T-helper 2 cell treated with Interferon-gamma antibody and Interleukin-4, amounts not matched to agents 5 μg/mL and 100 μg/mL, for 36 hours (primary cell): ENCODE measurements at places on chromosomes 16 and 17.

- H3K27ac ChIP-seq, result no peak overlapping the region
- no peak for DNase-seq
- no peaks in the 10 kb centered on the region for H3K36me3 ChIP-seq
- H3K4me3 ChIP-seq, result no peak overlapping the region
- no peaks in the 10 kb centered on the region for H3K4me1 ChIP-seq
Measured at GRCh38 chr17:34703533-34703932, 124.2 kb downstream of the TMEM132E start.

DNA sequence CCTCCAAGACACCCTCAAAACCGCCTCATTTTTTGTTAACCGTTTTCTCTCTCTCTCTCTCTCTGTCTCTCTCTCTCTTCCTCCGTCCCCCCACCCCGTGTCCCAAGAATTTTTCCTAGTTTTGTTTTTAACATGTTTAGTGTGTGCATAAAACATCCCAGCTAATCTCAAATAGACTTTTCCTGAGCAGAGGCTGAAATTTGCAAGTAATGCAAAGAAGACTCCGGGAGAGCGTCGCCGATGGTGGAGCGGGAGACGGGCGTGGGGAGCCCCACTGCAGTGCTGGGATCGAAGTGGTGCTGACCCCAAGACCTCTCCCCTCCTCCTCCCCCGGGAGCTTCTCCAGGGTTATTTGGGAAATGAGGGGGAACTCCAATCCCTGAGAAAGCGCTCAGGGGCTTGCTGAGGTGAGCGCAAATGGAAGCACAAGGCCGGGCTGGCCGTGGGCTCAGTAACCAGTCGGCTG is 4.7 kb upstream of the DLX4 start:
- peaks cover 20% of the 10 kb centered on the region for H3K4me1 ChIP-seq
- H3K4me3 ChIP-seq, result peak overlapping the region; percentile 28
- H3K36me3 ChIP-seq, result peaks cover 2% of the 10 kb centered on the region
- peaks cover 78% of the 10 kb centered on the region for H3K27me3 ChIP-seq
- DNase-seq, result no peak

DNA sequence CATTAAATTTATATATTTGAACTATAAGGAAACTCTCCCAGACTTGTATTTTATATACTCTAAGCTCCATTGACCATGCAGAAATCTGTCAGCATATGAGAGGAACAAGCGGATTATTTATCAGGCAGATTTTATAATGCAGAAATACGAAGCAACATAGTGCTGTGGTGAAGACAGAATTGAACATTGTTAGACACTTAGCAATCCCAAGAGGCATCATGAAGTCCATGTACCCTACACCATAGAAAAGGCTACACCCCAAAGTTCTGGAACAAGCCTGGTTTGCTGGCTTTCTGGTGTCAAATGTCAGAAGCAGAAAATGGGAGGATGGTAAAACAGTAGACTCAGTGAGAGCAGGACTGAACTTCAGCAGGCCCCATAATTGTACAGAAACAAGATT is 241.1 kb downstream of the PRKCA start:
- H3K4me3 ChIP-seq, result no peak overlapping the region
- peaks cover 18% of the 10 kb centered on the region for H3K36me3 ChIP-seq
- DNase-seq, result no peak
- H3K27me3 ChIP-seq, result no peaks in the 10 kb centered on the region
- peaks cover 54% of the 10 kb centered on the region for H3K4me1 ChIP-seq

GRCh38 chr17:67411397-67411796 is 34.3 kb downstream of the PITPNC1 start:
- no peaks in the 10 kb centered on the region for H3K36me3 ChIP-seq
- no peaks in the 10 kb centered on the region for H3K27me3 ChIP-seq
- H3K4me3 ChIP-seq, result no peak overlapping the region
- H3K4me1 ChIP-seq, result peaks cover 2% of the 10 kb centered on the region

DNA sequence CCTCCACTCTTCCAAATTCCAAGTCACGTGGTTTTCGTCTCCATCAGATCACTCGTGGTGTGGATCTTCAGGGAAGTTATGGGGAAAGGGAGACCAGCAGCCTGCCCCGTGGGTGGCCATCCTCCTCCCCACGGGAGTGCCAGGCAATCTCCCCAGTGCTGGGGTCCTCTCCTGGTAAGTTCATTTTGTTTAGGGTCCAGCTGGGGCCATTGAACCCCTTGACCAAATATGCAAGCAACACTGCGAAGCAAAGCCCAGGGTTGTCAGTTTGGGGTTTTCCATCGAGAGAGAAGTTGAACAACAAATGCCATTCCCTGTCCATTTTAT is 4.1 kb upstream of the LCMT1 start:
- peaks cover 2% of the 10 kb centered on the region for H3K36me3 ChIP-seq
- peak overlapping the region; percentile 96 for H3K4me3 ChIP-seq
- H3K27me3 ChIP-seq, result no peaks in the 10 kb centered on the region
- DNase-seq, result no peak

DNA sequence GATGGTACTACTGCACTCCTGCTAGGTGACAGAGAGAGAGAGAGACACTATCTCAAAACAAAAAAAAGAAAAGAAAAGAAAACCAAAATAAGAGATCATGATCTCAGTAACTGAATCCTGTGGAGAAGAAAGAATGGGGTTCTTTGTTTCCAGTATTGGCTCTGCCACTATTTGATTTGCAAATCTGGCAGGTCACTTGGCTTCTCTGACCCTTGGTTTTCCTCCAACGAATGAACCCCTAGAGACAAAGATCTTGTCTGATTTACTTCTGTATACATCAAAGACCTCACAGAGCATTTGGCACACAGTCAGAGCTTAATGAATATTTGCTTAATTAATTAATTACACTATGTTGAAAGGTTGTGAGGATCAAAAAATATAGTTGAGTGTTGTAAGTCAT is 47.9 kb upstream of the NLK start:
- H3K27me3 ChIP-seq, result peaks cover 17% of the 10 kb centered on the region
- H3K36me3 ChIP-seq, result no peaks in the 10 kb centered on the region
- H3K4me1 ChIP-seq, result no peaks in the 10 kb centered on the region
- H3K4me3 ChIP-seq, result no peak overlapping the region

- DNase-seq, result no peak
- H3K4me1 ChIP-seq, result peaks cover 2% of the 10 kb centered on the region
- no peaks in the 10 kb centered on the region for H3K36me3 ChIP-seq
- no peak overlapping the region for H3K27ac ChIP-seq
- H3K4me3 ChIP-seq, result no peak overlapping the region
- no peaks in the 10 kb centered on the region for H3K27me3 ChIP-seq
Measured at GRCh38 chr16:85371948-85372347, 241.2 kb upstream of the GSE1 start.

- no peaks in the 10 kb centered on the region for H3K27me3 ChIP-seq
- H3K4me3 ChIP-seq, result no peak overlapping the region
- no peak for DNase-seq
- H3K4me1 ChIP-seq, result peaks cover 49% of the 10 kb centered on the region
Measured at GRCh38 chr17:57264776-57265175, 8.5 kb downstream of the MSI2 start.

DNA sequence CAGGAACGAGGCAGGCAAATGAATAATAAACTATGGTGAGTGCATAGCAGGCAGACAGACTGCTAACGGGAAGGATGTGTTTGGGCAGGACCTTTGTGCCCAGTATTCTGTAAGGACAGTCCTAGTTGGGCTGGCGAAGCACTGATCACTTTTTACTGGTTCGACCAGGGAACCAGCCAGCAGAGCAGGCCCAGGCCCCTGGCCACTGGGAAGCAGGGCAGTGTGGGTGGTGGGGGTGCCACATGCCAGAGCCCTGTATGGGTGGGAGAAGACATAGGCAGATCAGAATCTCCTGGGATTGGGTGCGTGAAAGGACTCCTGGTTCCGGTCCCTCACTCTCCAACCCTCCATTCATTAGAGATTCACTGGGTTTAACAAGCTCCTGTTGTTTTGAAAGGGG is 4.0 kb upstream of the VAMP2 start:
- H3K36me3 ChIP-seq, result peaks cover 4% of the 10 kb centered on the region
- no peak overlapping the region for H3K27ac ChIP-seq
- no peak for DNase-seq
- H3K4me3 ChIP-seq, result no peak overlapping the region

GRCh38 chr17:69606142-69606800 is 191.8 kb downstream of the MAP2K6 start:
- H3K27me3 ChIP-seq, result no peaks in the 10 kb centered on the region
- H3K36me3 ChIP-seq, result peaks cover 3% of the 10 kb centered on the region
- H3K4me1 ChIP-seq, result peaks cover 41% of the 10 kb centered on the region
- H3K4me3 ChIP-seq, result no peak overlapping the region
- no peak overlapping the region for H3K27ac ChIP-seq

DNA sequence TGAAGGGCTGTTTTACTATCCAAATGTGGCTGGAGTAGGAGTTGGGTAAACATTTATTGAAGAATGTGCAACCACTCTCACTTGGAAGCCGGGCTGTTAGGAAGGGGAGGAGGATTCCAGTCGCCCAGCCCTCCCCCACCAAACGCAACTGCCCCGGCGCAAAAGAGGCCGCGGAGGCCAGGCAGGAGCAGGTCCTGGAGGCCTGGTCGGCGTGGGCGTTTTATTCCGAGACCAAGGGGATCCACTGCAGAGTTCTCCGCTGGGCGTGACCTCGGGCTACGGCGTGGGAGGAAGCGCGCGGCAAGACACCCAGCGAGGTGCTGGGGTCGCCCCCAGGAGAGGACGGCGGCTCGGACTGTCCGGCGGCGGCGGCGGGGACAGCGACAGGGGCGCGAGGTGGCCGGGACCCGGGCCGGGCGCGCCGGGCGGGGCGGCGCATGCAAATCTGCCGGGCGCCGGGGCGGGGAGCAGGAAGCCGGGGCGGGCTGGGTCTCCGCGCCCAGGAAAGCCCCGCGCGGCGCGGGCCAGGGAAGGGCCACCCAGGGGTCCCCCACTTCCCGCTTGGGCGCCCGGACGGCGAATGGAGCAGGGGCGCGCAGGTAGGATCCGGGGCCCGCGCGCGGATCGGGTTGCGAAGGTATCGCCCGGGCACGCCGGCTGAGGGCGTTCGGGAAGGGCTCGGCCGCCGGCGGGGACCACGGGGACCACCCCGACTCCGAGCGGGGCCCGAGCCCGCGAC is at the start of gene IL4R:
TSS of gene IL4R (plus strand) at position 553 of the 739 bp plus-strand sequence. CDS start 26,230 bp downstream, outside the sequence.
- H3K4me1 ChIP-seq, result peaks cover 31% of the 10 kb centered on the region
- H3K36me3 ChIP-seq, result peaks cover 43% of the 10 kb centered on the region
- H3K4me3 ChIP-seq, result peak within 1 kb of the TSS; percentile 98
- peak within 1 kb of the TSS; percentile 97 for H3K27ac ChIP-seq
- DNase-seq, result peak; percentile 85

DNA sequence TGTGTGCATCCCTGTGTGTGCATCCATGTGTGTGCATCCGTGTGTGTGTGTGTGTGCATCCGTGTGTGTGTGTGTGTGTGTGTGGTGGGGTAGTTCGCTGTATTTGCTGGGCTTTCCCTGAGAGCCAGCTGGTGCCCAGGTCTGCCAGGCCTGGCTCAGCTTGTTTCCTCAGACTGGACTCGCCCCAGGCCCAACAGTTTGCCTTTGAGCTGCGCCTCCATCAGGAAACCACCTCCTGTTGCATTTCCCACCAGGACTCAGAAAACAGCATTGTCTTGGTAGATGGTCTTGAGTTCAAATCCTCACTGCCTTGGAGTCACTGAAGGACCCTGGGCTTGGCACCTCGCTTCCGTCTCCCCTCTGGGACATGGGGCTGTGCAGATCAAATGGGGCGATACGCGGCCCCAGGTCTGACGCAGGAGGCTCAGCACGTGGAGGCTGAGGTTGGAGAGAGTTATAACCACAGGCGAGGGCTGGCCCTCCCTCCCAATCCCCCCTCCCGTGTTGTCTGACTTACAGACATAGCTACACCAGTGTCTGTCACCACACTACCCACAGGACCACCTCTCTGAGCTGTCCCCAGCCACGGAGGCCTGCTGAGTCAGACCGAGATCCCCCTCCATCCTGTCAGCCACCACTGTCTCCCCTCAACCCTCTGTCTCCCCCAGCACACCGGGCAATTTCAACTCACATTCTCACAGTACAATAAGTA is 4.7 kb downstream of the ITGAE start:
- no peaks in the 10 kb centered on the region for H3K36me3 ChIP-seq
- H3K4me3 ChIP-seq, result peak overlapping the region; percentile 9
- DNase-seq, result peak; percentile 80
- no peaks in the 10 kb centered on the region for H3K27me3 ChIP-seq

DNA sequence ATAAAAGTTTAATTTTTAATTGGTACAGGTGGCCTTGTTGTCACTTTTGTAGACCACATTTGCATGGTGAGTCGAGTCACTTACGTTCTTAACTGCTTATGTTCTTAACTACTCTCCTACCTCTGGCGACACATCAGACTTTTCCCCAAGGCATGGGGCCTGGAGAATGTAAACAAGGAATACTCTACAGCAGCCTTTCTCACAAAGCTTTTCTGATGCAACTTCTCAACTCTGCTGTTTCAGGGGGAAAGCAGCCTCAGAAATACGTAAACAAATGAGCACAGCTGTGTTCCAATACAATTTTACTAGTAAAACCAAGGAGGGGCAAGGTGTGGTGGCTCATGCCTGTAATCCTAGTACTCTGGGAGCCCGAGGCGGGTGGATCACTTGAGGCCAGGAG is 6.9 kb downstream of the KARS1 start:
- no peak for DNase-seq
- H3K36me3 ChIP-seq, result peaks cover 69% of the 10 kb centered on the region
- H3K27me3 ChIP-seq, result no peaks in the 10 kb centered on the region
- H3K4me1 ChIP-seq, result peaks cover 20% of the 10 kb centered on the region
- no peak overlapping the region for H3K27ac ChIP-seq

- H3K4me3 ChIP-seq, result no peak overlapping the region
- H3K27me3 ChIP-seq, result no peaks in the 10 kb centered on the region
- no peak for DNase-seq
- peaks cover 2% of the 10 kb centered on the region for H3K4me1 ChIP-seq
Measured at GRCh38 chr16:78620291-78620690, 520.8 kb downstream of the WWOX start.

- no peaks in the 10 kb centered on the region for H3K27me3 ChIP-seq
- no peak overlapping the region for H3K27ac ChIP-seq
- H3K4me3 ChIP-seq, result no peak overlapping the region
- no peak for DNase-seq
Measured at GRCh38 chr17:83062011-83062817, 17.2 kb upstream of the METRNL start.

- peak overlapping the region; percentile 85 for H3K4me3 ChIP-seq
- peaks cover 70% of the 10 kb centered on the region for H3K27me3 ChIP-seq
- H3K4me1 ChIP-seq, result peaks cover 9% of the 10 kb centered on the region
Measured at GRCh38 chr17:81398832-81399411, 3.7 kb downstream of the BAHCC1 start.

DNA sequence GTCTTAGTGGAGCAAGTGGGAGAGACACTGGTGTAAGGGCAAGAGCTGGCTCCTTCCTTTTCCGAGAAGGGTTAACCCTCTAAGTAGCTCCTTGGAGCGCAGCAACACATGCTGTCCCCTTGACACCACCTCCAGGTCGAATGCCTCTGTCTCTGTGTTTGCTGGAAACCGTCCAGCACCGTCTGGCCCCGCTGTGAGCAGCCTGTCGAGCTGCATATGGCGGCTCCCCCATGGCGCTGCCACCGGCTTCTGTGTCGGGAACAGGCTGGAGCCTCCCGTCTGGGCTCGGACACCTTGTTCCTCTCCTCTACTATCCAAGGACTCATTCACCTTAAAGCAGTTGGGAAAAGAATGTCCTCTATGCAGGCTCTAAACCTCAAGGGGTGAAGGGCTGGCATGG is 28.9 kb upstream of the WSCD1 start:
- no peak overlapping the region for H3K4me3 ChIP-seq
- peaks cover 2% of the 10 kb centered on the region for H3K27me3 ChIP-seq
- H3K4me1 ChIP-seq, result no peaks in the 10 kb centered on the region
- no peak for DNase-seq
- H3K36me3 ChIP-seq, result no peaks in the 10 kb centered on the region

- no peak overlapping the region for H3K4me3 ChIP-seq
- no peak for DNase-seq
- no peaks in the 10 kb centered on the region for H3K36me3 ChIP-seq
- no peaks in the 10 kb centered on the region for H3K4me1 ChIP-seq
- H3K27ac ChIP-seq, result no peak overlapping the region
Measured at GRCh38 chr16:86033016-86033474, 134.1 kb downstream of the IRF8 start.
